Osteoblast (primary cell): ENCODE measurements at places on chromosomes 6 and 20. TPM values are rescaled to one million over a fixed set of nuclear protein-coding genes. Genes with fewer than 3 reads are reported as not detected.

The SUMO4 gene
- 3.5 and 3.6 TPM in 2 replicates for total RNA-seq

The ACOT13 gene
- 5.8 and 6.5 TPM in 2 replicates for total RNA-seq

DNA sequence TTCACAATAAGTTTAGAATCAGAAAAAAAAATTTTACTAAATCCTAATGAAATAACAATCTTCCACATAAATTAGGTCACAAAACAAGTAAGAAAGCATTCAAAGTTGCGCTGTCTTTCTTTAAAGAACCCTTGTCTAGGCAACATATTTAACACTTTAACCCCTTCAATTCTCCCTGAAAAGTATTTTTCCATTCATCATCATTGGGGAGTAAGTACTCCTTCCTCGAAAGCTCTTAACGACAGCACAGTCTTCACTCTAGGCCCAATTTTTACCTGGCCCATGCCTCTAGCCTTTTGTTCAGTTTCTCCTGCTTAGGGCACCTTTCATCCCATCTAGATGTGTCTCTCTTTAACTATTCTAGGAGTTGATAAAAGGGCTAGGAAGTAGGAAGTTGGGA, 2.6 kb downstream of the TSPYL1 start:
- peak overlapping the region; percentile 98 for H3K4me3 ChIP-seq
- H3K27me3 ChIP-seq, result no peaks in the 10 kb centered on the region
- H3K27ac ChIP-seq, result no peak overlapping the region

DNA sequence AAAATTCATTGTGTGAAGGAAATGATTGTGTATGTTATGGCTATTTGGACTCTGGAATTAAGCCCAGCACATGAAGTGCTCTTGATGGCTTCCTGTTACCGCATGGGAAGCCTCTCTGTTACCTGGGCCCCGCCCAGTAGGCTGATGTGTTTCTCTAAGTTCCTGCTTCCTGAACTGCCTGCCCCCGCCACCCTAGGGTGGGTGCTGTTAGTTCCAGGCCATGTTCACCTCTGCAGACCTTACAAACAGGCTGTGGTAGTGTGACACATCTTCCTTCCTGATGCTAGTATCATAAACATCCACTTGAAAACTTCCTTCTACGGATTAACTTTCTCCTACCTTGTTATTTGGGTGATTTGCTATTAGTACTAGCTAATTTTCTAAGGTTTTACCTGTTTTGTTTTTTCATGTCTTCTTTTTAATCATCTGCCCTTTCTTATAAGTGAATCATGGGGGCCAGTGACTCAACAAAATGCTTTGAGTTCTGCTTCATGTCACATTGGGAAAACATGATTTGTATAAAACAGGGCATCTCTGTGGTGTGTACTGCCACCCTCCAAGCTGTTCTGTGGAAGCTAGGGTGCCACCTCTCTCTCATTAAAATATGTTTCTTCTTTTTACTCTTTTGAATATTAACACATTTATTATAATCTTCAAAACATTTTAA, 40.6 kb downstream of the SH3BGRL2 start:
- H3K27ac ChIP-seq, result no peak overlapping the region
- H3K4me1 ChIP-seq, result peaks cover 5% of the 10 kb centered on the region
- peak; percentile 45 for DNase-seq
- H3K36me3 ChIP-seq, result no peaks in the 10 kb centered on the region

- no peaks in the 10 kb centered on the region for H3K36me3 ChIP-seq
- H3K4me1 ChIP-seq, result peaks cover 35% of the 10 kb centered on the region
- H3K4me3 ChIP-seq, result no peak overlapping the region
- DNase-seq, result no peak
Measured at GRCh38 chr6:152091201-152091600, 283.7 kb downstream of the ESR1 start.

GRCh38 chr6:164897523-164898235, 411.7 kb downstream of the C6orf118 start:
- no peaks in the 10 kb centered on the region for H3K27me3 ChIP-seq
- no peaks in the 10 kb centered on the region for H3K36me3 ChIP-seq
- no peaks in the 10 kb centered on the region for H3K4me1 ChIP-seq
- H3K27ac ChIP-seq, result no peak overlapping the region
- no peak overlapping the region for H3K4me3 ChIP-seq

GRCh38 chr20:58695895-58696375, 3.3 kb downstream of the NPEPL1 start:
- H3K4me1 ChIP-seq, result peaks cover 10% of the 10 kb centered on the region
- no peak for DNase-seq
- H3K36me3 ChIP-seq, result peaks cover 23% of the 10 kb centered on the region
- H3K4me3 ChIP-seq, result no peak overlapping the region
- H3K27me3 ChIP-seq, result no peaks in the 10 kb centered on the region

GRCh38 chr6:111338843-111339242, 144.2 kb downstream of the REV3L start:
- H3K4me1 ChIP-seq, result no peaks in the 10 kb centered on the region
- H3K36me3 ChIP-seq, result peaks cover 17% of the 10 kb centered on the region
- no peak for DNase-seq
- H3K27me3 ChIP-seq, result no peaks in the 10 kb centered on the region
